ENCODE measurements at places on chromosomes 4 and X.

GRCh38 chr4:78186597-78187543 is 129.7 kb downstream of the FRAS1 start:
- no peak for DNase-seq

DNA sequence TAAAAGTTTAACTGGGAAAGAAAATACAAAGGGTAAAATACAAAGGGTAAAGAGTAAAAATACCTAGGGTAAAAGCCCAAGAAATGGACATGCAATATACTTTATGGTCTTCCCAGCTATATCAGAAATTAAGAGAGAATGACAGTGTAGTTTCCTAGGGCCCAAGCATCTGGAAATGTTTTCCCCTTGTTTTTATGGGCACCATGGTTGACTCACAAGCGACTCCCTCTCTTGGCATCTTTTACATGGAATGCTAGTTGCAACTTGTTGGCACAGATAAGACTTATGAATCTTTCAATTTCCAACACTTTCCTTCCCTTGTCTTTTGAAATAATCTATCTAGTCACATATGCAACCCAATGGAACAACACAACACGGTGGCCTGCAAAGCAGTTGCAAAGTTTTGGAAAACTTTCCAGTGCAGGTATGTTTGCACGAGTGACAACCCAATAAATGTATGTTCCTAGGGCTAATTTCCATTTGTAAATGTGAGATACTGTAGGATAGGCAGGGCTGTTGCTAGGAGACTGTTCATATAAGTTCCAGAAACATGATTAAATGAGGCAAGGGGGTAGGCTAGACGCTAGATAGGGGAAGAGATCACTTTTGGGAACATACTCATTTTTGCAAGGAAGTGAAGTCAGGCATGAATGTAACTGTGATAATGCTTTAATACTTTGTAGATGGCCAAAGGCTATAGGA is 36.4 kb upstream of the CWH43 start:
- peak; percentile 47 for DNase-seq

DNA sequence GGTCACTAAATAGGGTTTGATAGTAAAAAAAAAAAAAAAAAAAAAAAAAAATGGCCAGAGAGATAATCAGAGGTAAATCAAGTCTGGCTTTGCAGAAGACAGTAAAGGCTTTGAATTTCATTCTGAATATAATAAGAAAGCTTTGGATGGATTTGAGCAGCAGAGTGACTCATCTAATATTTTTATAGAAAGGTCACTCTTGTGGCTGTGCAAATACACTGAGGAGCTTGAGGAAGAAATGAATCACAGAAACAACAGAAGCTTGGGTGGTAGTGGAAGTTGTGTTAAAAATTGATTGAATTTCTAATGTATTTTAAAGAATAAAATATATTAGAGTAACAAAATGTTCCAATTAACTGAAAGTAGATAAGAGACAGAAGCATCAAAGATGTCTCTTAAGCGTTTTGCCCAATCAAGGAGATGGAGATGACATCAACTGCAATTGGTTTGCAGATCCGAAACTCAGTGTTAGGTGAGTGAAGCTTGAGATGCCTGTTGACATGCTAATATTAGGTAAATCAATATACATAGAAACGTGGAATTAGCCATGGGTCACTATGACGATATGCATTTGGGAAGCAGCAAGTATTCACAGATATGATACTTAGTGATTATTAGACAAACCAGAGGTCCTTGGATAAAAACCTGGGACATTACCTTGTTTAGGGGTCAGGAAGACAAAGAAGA is 280.5 kb downstream of the GPM6A start:
- peak; percentile 90 for DNase-seq

DNA sequence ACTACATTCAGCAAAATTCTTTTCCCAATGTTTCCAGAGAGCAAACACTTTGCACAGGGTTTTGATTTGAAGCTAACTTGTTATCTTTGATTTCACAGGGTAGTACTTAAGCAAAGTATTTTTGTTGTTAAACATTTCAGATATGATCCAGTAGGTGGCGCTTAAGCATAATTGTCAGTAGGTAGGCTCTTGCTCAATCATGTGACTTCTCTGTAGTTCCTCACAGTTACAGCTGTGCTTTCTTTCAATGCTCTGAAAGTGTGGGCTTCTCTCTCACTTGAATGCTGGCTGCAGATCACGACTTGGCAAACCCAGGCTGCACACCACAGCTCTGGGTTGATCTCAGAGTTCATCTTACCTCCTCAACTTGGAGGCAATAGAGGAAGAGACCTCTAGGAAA is 1016.5 kb downstream of the SH3BGRL start:
- DNase-seq: peak; percentile 10

GRCh38 chr4:185112104-185112503 is 31.0 kb upstream of the SLC25A4 start:
- peak; percentile 90 for DNase-seq

DNA sequence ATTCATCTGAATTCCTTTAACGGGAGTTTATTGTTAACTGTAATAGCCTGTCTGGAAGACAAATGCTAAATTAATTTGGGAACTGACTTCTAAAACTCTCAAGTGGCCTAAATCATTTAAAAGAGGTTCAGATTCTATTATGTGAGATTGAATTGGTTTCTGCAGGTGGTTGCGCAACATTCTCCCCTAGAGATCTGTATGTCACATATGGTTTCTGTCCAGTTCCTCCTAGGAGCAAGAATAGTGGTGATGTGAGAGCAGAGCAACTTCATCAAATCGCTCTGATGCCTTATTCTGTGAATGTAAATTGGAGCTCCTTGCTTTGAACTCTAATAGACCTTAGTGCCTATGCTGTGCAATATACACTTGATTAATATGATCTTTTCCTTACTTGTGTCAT is 144.6 kb upstream of the GPR101 start:
- DNase-seq: no peak

DNA sequence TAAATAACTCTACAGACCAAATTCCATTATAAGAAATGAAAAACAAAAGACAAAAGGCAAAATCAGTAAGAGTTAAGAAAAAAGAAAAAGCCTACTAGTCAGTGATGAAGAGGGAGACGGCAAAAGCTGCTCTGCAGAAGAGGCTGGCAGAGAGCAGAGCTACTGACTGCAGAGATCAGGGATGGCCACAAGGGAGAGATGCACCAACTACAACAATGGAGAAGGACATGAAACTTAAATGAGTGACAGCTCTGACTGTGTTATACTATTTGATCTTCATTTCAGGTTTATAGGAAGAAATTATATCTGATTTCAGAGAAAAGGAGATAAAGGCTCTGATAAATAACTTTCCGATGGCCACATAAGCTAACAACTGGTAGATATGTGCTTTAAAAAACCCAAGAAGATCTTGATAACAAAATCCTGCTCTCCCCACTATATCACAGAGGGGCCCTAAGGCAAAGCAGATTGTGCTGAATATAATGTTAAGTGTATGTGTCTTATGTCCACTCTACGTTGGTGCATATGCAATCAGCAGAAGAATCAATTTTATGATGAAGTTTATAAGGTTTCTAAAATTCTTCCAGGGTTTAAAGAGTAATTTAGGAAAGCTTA is 58.4 kb upstream of the COX18 start:
- DNase-seq: peak; percentile 15

- DNase-seq: peak; percentile 23
Measured at GRCh38 chr4:145285928-145286327, 105.5 kb upstream of the OTUD4 start.

- no peak for DNase-seq
Measured at GRCh38 chr4:87209182-87209581, 11.2 kb downstream of the KLHL8 start.

GRCh38 chrX:37662181-37662580 is 23.4 kb upstream of the XK start:
- DNase-seq: no peak

- DNase-seq: no peak
Measured at GRCh38 chr4:33184657-33185290, 2464.6 kb downstream of the PCDH7 start.

GRCh38 chrX:97909245-97909644 is 1025.5 kb downstream of the RPA4 start:
- no peak for DNase-seq

- DNase-seq: no peak
Measured at GRCh38 chrX:133513123-133513522, 97.8 kb upstream of the GPC4 start.

- DNase-seq: peak; percentile 66
Measured at GRCh38 chr4:15238720-15239119, 189.1 kb upstream of the C1QTNF7 start.

DNA sequence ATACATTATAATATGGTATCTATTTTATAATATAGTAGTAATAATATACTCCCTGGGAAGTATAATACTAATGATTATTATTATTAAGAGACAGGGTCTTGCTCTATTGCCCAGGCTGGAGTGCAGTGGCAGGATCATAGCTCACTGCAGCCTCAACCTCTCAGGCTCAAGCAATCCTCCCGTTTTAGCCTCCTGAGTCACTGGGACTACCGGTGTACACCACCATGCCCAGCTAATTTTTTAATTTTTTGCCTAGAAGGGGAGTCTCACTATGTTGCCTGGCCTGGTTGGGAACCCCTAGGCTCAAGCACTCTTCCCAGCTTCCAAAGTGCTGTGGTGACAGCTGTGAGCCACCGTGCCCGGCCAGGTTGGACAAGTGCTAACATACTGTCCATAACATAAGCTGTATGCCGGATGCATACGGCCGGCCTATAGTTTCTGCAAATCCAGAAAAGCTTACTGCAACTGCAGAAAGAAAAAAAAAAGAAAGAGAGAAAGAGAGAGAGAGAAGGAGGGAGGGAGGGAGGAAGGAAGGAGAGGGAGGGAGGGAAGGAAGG is 94.2 kb upstream of the PPP2R3B start:
- no peak for DNase-seq

DNA sequence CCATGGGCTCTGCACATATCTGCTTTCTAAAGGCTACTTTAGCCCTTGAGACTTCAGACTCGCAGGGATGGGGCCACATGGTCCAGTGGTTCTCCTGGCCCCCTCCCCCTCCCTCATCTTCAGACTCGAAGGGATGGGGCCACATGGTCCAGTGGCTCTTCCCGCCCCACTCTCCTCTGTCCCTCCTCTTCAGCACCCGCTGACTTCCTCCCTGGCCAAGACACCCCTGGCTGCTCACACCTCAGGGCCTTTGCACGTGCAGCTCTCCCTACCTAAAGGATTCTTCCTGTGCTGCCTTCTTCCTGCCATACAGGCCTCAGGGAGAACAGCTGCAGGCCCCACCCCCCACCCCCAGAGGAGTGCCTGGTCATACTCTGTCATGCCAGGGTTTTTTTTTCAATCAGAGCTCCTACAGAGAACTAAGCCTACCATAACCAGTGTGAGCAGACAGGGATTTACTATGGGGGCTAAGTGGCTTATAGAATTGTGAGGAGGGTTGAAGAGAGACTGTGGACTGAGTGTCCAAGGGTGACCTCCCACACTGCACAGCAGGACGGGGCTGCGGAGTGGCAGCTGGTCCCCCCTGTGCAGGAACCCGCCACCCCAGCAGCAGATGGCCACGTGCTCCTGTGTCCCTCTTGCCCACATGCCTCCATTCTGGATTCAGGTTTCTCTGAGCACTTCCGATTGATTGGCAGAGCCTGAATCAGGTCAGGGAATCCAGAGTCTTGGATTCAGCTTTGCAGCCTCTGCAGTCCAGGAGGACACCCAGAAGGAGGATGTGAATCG is 6.1 kb upstream of the SPON2 start:
- no peak for DNase-seq

DNA sequence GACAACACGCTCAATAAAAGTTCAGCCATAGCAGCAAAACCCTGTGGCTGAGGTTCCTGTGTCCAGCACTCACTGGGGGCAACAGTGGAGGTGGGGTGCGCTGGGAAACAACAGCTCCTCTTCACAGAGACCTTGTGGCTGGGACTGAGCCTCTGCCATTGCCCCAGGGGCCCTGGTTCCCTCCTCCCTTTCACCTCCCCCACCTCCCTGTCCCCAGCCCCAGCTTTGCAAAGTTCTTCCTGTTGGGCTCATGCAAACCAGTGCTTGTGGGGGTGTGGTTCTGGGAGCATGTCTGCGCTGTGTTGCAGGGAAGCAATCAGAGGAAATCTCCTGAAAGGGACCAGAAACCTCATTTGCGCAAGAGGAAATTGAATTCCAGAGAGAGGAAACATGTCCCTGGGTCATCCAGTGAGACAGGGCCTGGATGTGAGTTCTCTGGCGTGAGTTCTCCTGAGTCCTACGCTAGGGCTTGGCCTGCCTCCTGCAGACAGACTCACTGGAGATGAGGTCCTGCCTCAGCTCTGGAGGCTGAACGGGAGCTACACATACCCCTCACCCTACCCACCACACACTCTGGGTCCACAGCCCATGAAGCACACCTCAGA is 7.4 kb downstream of the FATE1 start:
- DNase-seq: no peak

GRCh38 chrX:11893933-11894710 is 136.1 kb downstream of the MSL3 start:
- DNase-seq: no peak

GRCh38 chrX:115539841-115540240 is 21.1 kb upstream of the PLS3 start:
- DNase-seq: no peak

- peak; percentile 30 for DNase-seq
Measured at GRCh38 chrX:123184866-123185276, 793 bp downstream of the GRIA3 start.

- DNase-seq: no peak
Measured at GRCh38 chr4:62816566-62816965, 1592.7 kb downstream of the TECRL start.

DNA sequence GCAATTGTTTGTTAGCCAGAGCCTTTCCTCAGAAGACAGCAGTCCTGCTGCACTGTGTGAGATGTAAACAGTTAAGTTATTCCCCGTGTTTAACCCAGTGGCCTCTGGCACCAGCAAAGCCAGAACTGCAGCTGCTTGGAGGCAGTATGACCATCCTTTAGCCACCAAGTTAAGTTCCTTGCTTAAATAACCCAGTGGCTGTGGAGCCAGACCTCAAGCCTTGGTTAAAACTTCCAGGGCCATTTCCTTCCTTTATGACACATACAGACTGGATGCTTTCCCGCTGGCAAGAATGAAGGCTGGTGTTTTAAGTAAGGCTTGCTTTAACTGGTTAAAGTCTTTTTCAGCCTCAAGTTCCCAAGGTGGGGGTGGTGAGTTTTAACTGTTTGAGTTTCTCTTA is 379.8 kb downstream of the DCAF12L2 start:
- DNase-seq: no peak

DNA sequence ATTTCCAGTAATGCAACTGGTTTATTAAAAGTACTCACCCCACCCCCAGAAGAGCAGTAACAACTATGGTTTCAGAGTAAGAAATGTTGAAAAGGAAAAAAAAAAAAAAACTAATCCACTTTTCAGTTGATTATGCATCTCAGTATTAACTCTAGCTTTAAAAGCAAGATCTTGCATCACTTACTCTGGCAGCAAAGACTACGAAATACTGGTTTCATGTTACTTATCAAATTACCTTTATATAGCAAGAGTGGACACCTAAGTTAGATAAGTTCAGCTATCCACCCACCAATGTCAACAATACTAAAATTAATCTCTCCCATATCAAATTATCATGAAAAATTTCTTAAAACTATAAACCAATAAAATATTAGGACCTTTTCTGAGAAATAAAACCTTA is 105.0 kb downstream of the ABCB7 start:
- no peak for DNase-seq

- peak; percentile 47 for DNase-seq
Measured at GRCh38 chrX:39753293-39753996, 344.3 kb downstream of the BCOR start.

- no peak for DNase-seq
Measured at GRCh38 chr4:78059938-78060337, 2.8 kb downstream of the FRAS1 start.

- no peak for DNase-seq
Measured at GRCh38 chr4:25860586-25861279, 2.1 kb downstream of the SEL1L3 start.

- DNase-seq: no peak
Measured at GRCh38 chr4:80446248-80446647, 110.7 kb downstream of the CFAP299 start.

All from fibroblast of skin of back (primary cell).